ENCODE measurements at places on chromosomes 4 and X.

GRCh38 chr4:110508827-110509710 is 33.1 kb downstream of the ENPEP start:
- DNase-seq, result peak; percentile 44

DNA sequence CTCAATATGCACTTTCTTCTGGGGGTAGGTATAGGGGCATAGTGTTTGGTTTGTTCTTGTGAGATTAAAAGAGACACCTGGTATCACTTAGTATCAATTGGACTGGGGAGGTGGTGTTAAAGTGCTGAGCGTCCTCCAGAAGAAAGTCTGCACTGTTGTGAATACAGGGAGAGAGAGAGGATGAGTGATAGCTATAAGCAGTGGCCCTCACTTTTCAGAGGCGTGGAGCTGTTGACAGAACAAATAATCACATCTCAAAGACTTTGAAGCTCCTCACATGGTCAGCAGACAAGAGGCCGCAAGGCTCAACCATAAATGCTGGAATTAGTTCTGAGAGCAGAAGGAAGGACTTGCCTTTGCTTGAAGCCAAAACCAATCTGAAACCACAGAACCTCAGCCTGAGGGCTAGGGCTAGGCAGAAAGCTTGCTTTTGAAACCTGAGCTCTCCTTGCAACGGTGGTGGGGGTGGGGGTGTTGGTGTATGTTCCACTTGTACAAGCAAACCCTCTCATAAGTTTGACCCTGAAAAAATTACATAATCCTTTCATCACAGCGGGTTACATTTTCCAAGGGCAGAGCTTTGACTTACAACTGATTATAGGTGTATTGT is 123.2 kb upstream of the SCML1 start:
- DNase-seq, result no peak

GRCh38 chr4:83043801-83044407 is 8.9 kb downstream of the COPS4 start:
- DNase-seq, result no peak

DNA sequence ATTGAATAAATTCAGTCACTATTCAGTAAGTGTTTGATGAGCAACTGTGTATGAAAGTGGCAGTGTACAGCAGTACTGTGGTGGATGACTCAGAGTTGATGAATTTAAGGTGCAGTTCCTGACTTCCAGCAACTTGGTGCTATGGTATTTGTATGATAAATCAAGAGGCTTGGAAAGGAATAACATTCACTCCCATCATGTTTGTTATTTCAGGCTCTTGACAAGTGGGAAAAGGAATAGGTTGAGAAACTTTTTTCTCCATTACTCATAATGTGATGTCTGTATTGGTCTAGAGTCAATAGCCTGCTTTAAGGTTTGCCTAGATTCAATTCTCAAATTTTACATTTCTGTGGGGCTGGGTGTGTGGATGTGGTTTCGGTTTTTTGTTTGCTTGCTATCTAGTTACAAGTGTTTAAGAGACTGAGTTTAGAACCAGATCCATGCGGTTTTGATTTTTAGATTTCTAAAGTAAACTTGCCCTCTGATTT is 35.1 kb upstream of the CYP2U1 start:
- DNase-seq, result no peak

GRCh38 chr4:41692717-41693345 is 55.7 kb downstream of the PHOX2B start:
- peak; percentile 75 for DNase-seq

DNA sequence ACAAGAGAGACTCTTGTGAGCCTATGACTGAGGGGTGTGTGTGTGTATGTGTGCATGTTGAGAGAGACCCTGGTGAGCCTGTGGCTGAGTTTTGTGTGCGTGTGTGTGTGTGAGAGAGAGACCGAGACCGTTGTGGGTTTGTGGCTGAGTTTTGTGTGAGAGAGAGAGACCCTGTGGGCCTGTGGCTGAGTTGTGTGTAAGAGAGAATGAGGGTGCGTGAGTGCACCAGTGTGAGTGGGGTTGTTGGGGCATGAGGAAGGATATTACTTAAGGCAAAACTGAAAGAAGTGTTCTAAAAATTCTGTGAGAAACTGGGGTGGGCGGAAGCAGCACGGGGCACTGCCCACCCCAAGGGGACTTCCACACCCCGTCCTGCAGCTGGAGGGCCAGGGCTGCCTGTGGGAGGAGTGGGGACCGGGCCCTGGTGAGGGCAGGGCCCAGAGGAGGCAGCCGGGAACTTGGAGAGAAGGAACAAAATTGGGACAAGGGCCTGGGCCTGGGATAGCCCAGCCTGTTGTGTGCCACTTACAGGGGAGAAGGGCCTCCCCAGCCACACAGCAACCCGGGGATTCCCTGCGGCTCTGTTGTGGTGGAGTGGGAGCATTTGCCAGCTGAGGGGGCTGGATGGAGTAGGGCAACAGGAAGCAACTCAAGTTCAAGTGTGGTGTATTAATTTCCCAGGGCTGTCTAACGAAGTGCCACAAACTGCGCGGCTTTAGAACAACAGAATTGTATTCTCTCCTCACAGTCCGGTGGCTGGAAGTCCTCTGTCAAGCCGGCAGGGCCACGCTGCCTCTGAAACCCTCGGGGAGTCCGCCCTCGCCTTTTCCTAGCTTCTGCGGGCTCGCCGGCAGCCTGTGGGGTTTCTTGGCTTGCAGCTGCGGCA is 22.1 kb downstream of the TMEM131L start:
- peak; percentile 56 for DNase-seq

DNA sequence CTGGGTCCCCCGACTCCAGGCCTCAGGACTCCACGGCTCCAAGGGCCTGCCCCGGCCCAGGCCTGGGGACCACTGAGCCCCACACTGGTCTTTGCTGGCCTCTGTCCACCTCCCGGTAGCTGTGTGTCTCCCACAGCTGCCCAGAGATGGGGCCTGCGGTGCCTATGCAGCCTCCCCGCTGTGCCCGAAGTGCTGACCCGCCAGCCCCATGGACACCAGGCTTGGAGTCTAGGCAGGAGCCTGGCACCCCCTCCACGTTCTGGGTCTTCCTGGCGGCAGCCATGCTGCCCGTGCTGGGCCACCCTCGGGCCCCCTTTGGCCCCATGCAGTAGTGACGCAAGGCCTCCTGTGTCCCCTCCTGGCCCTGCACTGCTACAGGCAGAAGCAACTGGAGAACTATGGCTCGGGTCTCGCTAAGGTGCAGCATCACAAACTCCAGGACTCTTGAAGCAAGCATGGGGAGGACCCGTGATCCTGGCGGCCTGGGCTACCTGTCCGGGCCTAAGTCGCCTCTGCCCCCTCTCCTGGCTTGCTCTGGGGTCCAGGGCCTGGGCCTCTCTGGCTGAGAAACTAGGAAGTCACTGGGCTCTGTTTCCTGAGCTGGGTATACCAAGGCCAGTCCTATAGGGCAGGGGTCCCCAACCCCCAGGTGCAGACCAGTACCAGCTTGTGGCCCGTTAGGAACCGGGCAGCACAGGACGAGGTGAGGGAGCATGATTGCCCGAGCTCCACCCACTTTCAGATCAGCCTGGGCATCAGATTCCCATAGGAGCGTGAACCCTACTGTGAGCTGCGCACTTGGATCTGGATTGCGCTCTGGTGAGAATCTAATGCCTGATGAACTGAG is 917 bp downstream of the MYL5 start:
- DNase-seq, result peak; percentile 31

- DNase-seq, result no peak
These were observed 20.4 kb downstream of the EREG start for GRCh38 chr4:74385386-74385785.

DNA sequence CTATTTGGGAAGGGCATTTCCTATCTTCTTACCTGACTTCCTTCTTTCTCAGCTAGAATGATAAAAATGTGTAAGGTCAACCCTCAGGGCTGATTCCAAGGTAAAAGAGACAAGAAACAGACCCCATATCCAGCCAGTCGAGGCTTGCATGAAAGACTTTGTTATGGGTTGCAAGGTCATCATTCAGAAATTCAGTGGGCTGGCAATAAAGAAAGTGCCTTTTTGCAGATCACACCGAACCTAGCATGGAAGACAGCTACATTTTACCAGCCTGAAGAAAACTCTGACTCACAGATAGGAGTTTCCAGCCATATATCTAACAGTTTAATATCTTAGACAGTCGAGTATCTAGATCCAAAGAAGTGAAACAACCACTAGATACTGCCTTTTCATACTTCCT is 87.4 kb downstream of the PDGFC start:
- DNase-seq, result no peak

DNA sequence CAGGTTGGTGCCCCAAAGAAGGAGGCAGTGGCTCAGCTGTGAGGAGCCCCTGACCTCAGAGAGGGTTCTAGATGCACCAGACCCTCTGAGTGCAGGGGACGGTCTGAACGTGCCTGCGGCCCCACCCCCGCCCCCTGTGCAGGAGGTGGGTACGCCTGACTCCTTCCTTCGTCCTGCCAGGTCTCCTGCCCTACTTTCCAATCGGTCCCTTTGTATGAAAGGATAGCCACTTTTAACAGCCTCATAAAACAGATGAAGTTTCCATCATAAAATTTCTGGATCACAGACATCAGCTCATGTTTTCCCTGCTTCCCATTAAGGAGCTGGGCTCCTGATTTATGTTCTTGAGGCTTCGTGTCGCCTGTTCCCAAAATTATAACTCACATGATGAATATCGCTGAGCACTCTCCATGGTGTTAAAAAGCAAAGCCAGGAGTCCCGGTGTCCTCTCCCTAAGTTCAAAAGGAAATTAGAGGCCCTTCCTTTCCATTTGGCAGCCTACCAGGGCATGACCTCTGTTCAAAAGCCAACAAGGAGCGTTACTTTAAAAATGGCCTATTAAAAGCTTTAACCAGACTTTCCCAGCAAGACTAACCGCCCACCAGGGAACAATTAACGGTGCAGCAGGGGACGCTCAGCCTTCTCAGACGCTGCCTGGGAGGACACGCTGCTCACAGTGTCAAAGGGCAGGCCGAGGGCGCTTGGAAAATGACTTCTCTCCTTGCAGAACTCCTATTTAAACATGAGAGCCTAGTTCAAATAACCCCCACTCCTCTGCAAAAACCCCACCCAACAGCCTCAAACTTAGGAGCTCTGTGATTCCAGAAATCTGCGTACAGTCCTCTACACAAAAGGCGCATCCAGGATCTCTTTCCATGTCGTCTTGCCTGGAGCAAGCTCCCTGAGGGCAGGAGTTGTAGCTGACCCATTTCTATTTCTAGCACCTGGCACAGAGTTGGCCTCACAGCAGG is 181.9 kb downstream of the AFAP1 start:
- DNase-seq, result no peak

GRCh38 chr4:46931981-46932380 is 22.9 kb upstream of the COX7B2 start:
- peak; percentile 40 for DNase-seq

DNA sequence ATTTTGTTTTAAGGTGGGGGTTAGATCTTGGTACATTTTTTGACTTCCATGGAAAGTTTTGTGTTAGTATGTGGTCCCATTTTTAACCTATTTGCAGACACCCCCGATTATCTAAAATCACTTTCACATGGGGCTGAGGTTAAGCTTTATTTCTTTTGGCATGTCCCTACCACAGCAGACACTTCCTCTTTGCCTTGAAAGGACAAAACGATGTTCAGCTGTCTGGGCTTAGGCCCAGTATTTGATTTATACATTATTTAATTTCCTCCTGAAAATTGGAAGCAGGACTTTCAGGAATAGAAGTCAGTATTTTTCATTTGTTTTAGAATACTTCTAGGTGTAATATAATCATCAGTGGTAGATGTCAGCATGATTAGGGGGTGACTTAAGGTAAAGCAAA is 112.4 kb upstream of the SPRY1 start:
- no peak for DNase-seq

GRCh38 chr4:98446499-98447375 is 185.6 kb downstream of the RAP1GDS1 start:
- peak; percentile 45 for DNase-seq
